ENCODE measurements at places on chromosomes 7 and 10.

- DNase-seq = no peak
Observed at GRCh38 chr7:36228039-36228438, 75.0 kb downstream of the EEPD1 start.

GRCh38 chr7:69062020-69062765, 536.1 kb upstream of the AUTS2 start:
- DNase-seq = no peak

DNA sequence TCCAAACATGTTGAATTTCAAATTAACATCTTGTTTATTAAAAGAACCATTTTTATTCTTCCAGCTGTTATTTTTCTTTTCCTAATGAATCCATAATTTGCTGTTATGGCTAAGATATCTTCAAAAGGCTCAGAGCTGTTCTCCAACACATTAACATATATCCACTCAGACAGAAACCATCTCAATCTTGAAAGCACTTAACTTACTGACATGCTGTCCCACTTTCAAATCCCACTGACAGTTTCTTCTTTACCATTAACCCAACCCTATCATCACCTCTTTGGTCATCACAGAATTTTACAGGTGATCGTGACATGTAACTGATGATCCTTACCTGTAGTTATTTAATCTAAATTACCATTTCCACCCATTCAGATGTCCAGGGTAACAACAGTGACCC, 75.5 kb upstream of the AFAP1L2 start:
- no peak for DNase-seq

- no peak for DNase-seq
Observed at GRCh38 chr7:99095698-99096097, 48.2 kb downstream of the SMURF1 start.

DNA sequence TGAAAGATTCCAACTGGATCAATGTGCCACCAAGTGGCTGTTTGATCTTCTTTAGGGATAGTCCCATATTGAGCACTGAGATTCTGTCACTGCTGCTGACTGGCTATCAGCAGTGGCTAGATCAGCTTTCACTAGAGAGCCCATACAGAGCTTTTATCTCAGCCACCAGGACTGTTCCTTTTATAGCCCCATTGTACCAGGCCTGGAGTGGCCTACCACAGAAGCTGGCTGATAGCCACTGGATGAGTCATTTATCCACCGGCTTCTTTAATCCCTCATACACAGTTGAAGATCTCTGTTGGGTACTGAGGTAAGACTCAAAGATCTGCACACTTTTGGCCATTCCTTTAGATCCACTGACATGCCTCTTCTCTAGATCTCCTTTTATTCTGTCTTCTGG, 1101.1 kb downstream of the SORCS3 start:
- DNase-seq = no peak

- no peak for DNase-seq
Observed at GRCh38 chr10:70596860-70597809, 5.4 kb downstream of the PRF1 start.

- DNase-seq = peak; percentile 20
Observed at GRCh38 chr10:110681023-110681681, 37.0 kb downstream of the RBM20 start.

- peak; percentile 43 for DNase-seq
Observed at GRCh38 chr7:129225206-129225930, 538 bp downstream of the AHCYL2 start.

DNA sequence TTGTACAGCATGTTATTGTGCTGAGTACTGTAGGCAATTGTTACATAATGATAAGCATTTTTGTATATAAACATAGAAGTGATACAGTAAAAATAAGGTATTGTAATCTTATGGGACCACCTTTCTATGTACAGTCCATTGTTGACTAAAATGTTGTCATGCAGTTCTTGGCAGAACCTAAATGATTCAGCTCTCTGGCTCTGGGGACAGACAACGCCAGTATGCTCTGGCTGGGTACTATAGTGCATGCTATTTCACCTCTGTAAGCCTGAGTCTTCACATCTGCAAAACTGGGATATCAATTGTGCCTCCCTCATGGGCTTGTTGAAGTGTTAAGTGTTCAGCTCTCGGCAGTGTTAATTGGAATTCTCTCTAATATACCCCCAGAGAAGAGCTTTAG, 674.3 kb downstream of the INHBA start:
- no peak for DNase-seq

DNA sequence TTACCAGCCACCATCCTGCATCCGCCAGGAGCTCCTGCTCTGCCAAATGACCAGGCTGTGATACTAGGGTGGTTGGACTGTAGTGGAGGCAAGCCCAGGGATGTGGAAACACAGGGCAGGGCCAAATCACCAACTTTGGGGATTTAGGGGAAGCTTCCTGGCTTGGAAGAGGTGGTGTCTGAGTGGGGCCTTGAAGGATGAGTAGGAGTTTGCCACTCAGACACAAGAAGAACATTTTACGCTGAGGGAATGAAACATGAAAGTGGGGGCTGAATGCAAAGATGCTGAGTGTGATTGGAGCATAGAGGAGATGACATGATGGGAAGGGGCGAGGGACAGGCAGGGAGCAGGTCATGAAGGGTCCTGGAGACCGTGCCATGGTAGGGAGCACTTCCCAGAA, 329.5 kb downstream of the RPS24 start:
- DNase-seq = no peak
